ENCODE measurements at places on chromosomes 4 and X.

DNA sequence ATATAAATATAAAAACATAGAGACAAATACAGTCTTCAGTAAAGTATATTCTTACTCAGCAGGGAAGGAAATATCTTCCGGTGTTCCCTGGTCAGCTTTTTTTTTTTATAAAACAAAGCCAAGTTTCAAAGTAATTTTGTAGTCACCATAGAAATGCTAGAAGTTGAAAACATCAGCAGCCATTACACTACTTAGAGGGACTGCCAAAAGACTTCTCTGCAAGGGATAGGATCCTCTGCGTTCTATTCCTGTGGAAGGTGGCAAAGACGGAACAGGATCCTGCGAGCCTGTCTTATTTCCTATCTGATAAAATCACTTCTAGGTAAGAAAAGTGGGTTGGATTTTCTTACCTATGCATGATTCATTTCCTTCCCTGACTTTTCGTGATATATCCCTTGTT, 19.4 kb downstream of the CLDN22 start:
- no peak for DNase-seq

GRCh38 chrX:47351706-47352105, 18.7 kb upstream of the ZNF157 start:
- no peak for DNase-seq

- no peak for DNase-seq
These were observed 158.7 kb upstream of the RBPJ start for GRCh38 chr4:26162101-26162500.

GRCh38 chrX:120795301-120795700, 80.4 kb downstream of the CT47B1 start:
- no peak for DNase-seq

DNA sequence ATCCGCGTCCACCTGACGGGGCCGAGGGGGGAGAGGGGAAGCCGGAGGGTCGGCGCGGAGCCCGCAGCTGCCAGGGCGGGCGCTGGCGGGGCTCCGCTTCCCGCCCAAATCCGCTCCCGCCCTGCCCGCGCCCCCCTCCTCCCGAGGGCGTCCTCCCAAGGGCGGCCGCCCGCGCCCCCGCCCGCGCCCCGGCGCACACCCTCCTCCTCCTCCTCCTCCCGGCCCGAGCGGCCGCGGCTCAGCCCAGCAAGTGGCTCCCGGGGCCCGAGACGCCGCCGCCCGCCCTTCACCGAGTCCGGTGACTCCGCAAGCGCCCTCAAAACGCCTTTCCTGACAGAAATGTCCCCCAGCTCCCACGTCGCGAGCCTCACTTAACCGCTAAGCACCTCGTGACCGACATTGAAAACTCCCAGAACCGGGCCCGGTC, 487 bp downstream of the HMGB2 start:
- peak; percentile 28 for DNase-seq

DNA sequence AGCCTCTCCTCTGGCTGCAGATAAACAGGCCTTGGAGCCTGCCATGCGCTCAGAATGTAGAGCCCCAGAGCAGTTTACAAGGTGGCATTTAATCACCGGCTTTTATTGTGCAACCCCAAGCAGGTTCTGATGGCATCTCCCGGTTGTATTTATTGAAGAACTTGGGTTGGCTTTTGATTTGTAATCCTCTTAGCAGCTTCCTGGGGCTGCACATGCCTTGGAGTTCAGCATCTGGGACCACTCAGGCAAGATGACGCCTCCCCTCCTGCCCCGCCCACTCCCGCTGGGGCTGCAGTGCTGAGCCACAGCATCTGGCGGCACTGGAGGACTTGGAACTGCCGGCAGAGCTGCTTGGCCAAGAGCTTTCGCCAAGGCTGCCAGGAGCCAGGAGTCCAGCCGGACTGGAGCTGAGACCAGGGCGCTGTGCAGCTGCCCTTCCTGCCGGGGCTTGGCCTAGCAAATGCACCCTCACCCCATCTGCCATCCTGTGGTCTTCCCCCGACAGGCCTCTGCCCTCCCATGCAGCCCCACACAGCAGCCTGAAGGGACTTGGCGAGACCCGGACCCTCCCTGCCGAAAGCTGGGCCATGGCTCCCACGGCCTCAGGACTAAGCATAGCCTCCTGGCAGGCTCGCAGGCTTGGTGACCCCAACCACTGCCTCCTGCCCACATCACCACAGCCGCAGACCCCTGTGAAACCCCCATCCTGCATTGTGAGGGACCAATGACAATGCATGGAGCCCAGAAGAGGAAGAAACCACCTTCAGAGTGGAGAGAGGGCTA, 5.4 kb downstream of the HTRA3 start:
- DNase-seq: no peak

DNA sequence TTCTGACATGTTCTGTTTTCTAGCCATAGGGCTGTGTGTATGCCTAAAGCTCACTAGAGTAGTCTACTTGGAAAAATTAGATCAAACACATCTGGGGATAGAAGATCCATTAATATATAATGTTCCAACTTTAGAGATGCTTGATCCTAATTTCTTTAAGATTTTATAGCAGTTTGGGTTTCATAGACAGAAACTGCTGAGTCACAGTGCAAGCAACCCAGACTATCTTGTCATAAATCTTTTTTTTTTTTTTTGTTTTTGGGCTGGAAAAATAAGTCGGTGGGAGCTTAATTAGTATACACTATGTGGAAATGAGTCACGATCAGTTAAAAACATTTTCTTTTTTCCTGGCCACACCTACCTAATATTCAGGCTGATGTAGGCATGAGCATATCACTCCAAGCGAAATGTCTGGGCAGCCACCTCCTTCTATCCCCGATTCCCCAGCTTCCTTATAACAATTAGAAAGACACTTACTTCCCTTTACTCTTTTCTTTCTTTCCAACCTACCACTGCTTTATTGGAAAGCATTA, 58.2 kb upstream of the CASK start:
- DNase-seq: no peak
